ENCODE measurements at places on chromosomes 1 and 21. TPM values are rescaled to one million over a fixed set of nuclear protein-coding genes. Genes with fewer than 3 reads are reported as not detected.

The RGS16 gene
- total RNA-seq: 1.3 TPM

The LCE3E gene
- total RNA-seq: not detected

The SLC19A1 gene
- total RNA-seq: 6.5 TPM

The FOXD3 gene
- total RNA-seq: not detected

The EDN2 gene
- not detected for total RNA-seq

The OR2M3 gene
- not detected for total RNA-seq

The KRTAP19-3 gene
- total RNA-seq: not detected

The TFF2 gene
- not detected for total RNA-seq

The NEK2 gene
- 10.0 TPM for total RNA-seq

The NUDT17 gene
- total RNA-seq: 6.8 TPM

The FCRLB gene
- total RNA-seq: 2.9 TPM

The INSRR gene
- not detected for total RNA-seq

The IQGAP3 gene
- 24.2 TPM for total RNA-seq

The SYTL1 gene
- total RNA-seq: under 0.01 TPM

The RHD gene
- total RNA-seq: not detected

The TRIM58 gene
- 0.97 TPM for total RNA-seq

The KRTAP11-1 gene
- not detected for total RNA-seq

The LORICRIN gene
- total RNA-seq: not detected

The NBPF4 gene
- total RNA-seq: under 0.01 TPM

The LMX1A gene
- total RNA-seq: not detected

The TAS1R3 gene
- under 0.01 TPM for total RNA-seq

The CRABP2 gene
- total RNA-seq: 39.0 TPM

The KCNJ6 gene
- total RNA-seq: under 0.01 TPM

The NPL gene
- total RNA-seq: 3.5 TPM

The ODF2L gene
- total RNA-seq: 40.3 TPM

The MMEL1 gene
- under 0.01 TPM for total RNA-seq

The GREM2 gene
- total RNA-seq: 1.3 TPM

The ELF3 gene
- total RNA-seq: 0.32 TPM

The FCGR2B gene
- total RNA-seq: not detected

The CEP170 gene
- 115 TPM for total RNA-seq

The AKT3 gene
- total RNA-seq: 38.0 TPM

The SUSD4 gene
- not detected for total RNA-seq

The NID1 gene
- 211 TPM for total RNA-seq

The RASSF5 gene
- total RNA-seq: 0.86 TPM

The HUNK gene
- 1.3 TPM for total RNA-seq

The ANGPTL3 gene
- total RNA-seq: not detected

The C4BPB gene
- total RNA-seq: 0.32 TPM

The EPS8L3 gene
- total RNA-seq: not detected

The SRRM1 gene
- 49.9 TPM for total RNA-seq

The FBXO2 gene
- 4.3 TPM for total RNA-seq

The LINGO4 gene
- not detected for total RNA-seq

The RPTN gene
- total RNA-seq: not detected

The GBP6 gene
- total RNA-seq: not detected

The BRDT gene
- total RNA-seq: 0.97 TPM

The PLPPR4 gene
- total RNA-seq: 4.8 TPM

The DLGAP3 gene
- under 0.01 TPM for total RNA-seq
